ENCODE measurements at places on chromosomes 3 and 15. TPM values are rescaled to one million over a fixed set of nuclear protein-coding genes. Genes with fewer than 3 reads are reported as not detected.

- no peaks in the 10 kb centered on the region for H3K36me3 ChIP-seq
- no peak overlapping the region for H3K27ac ChIP-seq
These were observed 184.7 kb downstream of the LRRC3B start for GRCh38 chr3:26807272-26807671.

The CCDC9B gene
- total RNA-seq: 2.3 TPM

DNA sequence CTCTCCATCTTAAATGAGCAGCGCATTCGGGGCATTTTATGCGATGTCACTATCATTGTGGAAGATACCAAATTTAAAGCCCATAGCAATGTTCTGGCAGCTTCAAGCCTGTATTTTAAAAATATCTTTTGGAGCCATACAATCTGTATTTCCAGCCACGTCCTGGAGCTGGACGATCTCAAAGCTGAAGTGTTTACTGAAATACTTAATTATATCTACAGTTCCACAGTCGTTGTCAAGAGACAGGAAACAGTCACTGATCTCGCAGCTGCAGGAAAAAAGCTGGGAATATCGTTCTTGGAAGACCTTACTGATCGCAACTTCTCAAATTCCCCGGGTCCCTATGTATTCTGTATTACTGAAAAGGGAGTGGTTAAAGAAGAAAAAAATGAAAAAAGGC is 44.4 kb upstream of the RASA2 start:
- peaks cover 27% of the 10 kb centered on the region for H3K4me1 ChIP-seq
- no peaks in the 10 kb centered on the region for H3K27me3 ChIP-seq
- H3K27ac ChIP-seq: no peak overlapping the region
- no peak overlapping the region for H3K4me3 ChIP-seq
- H3K36me3 ChIP-seq: peaks cover 23% of the 10 kb centered on the region

The TRIM71 gene
- 0.22 TPM for total RNA-seq

- H3K4me1 ChIP-seq: no peaks in the 10 kb centered on the region
- no peak overlapping the region for H3K4me3 ChIP-seq
- peaks cover 16% of the 10 kb centered on the region for H3K27me3 ChIP-seq
- DNase-seq: no peak
These were observed 105.2 kb upstream of the KLHL25 start for GRCh38 chr15:85899927-85900326.

- peaks cover 11% of the 10 kb centered on the region for H3K36me3 ChIP-seq
- H3K27me3 ChIP-seq: no peaks in the 10 kb centered on the region
- peaks cover 5% of the 10 kb centered on the region for H3K4me1 ChIP-seq
- peak overlapping the region; percentile 35 for H3K4me3 ChIP-seq
- peak overlapping the region; percentile 64 for H3K27ac ChIP-seq
These were observed 28.8 kb downstream of the NBEAL2 start for GRCh38 chr3:47008234-47008796.

GRCh38 chr3:104273046-104273649 is 1093.6 kb upstream of the ALCAM start:
- no peaks in the 10 kb centered on the region for H3K4me1 ChIP-seq
- no peaks in the 10 kb centered on the region for H3K27me3 ChIP-seq
- H3K27ac ChIP-seq: no peak overlapping the region
- no peaks in the 10 kb centered on the region for H3K36me3 ChIP-seq

The DIPK2A gene
- 19.4 TPM for total RNA-seq

- peaks cover 44% of the 10 kb centered on the region for H3K36me3 ChIP-seq
- H3K27ac ChIP-seq: no peak overlapping the region
- H3K4me1 ChIP-seq: peaks cover 61% of the 10 kb centered on the region
- H3K4me3 ChIP-seq: no peak overlapping the region
These were observed 4.6 kb downstream of the SNX4 start for GRCh38 chr3:125515421-125515820.

The TRH gene
- total RNA-seq: not detected

- DNase-seq: no peak
- H3K4me3 ChIP-seq: no peak overlapping the region
- H3K27me3 ChIP-seq: peaks cover 5% of the 10 kb centered on the region
- no peak overlapping the region for H3K27ac ChIP-seq
These were observed 42.5 kb upstream of the KPNA4 start for GRCh38 chr3:160607826-160608225.

The CRYGS gene
- 2.6 TPM for total RNA-seq

DNA sequence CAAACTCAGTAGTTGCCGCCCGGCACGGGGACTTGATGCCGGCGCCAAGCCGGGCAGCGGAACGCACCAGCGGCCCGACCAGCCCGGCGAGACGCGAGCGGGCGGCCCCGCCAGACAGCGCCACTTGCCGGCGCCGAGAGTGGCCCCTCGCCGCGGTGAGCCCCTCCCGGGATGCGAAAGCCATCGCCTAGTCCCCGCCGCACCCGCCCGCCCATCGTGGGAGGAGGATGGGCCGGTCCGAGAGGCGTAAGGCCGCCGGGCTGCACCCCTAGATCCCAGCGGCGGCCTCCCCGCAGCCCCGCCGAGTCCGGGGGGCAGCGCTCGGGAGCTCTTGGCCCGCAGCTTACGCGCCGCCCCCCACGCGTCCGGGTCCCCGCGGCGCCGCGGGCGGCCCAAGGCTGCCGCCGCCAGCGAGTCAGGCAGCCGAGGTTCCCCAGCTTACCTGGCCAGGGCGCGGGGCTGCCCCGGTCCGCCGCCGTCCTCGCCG is 609 bp downstream of the GOLGA8A start:
- peak overlapping the region; percentile 85 for H3K4me3 ChIP-seq
- peaks cover 19% of the 10 kb centered on the region for H3K4me1 ChIP-seq
- peaks cover 35% of the 10 kb centered on the region for H3K36me3 ChIP-seq
- peak; percentile 63 for DNase-seq
- H3K27ac ChIP-seq: no peak overlapping the region
- H3K27me3 ChIP-seq: peaks cover 4% of the 10 kb centered on the region

The CAND2 gene
- total RNA-seq: 1.9 TPM

The FEZF2 gene
- not detected for total RNA-seq

- H3K4me3 ChIP-seq: no peak overlapping the region
- peak; percentile 12 for DNase-seq
- no peaks in the 10 kb centered on the region for H3K4me1 ChIP-seq
- H3K27ac ChIP-seq: no peak overlapping the region
- H3K36me3 ChIP-seq: no peaks in the 10 kb centered on the region
These were observed 54.2 kb upstream of the TMCO5A start for GRCh38 chr15:37880009-37880834.

The C3orf33 gene
- 2.4 TPM for total RNA-seq

DNA sequence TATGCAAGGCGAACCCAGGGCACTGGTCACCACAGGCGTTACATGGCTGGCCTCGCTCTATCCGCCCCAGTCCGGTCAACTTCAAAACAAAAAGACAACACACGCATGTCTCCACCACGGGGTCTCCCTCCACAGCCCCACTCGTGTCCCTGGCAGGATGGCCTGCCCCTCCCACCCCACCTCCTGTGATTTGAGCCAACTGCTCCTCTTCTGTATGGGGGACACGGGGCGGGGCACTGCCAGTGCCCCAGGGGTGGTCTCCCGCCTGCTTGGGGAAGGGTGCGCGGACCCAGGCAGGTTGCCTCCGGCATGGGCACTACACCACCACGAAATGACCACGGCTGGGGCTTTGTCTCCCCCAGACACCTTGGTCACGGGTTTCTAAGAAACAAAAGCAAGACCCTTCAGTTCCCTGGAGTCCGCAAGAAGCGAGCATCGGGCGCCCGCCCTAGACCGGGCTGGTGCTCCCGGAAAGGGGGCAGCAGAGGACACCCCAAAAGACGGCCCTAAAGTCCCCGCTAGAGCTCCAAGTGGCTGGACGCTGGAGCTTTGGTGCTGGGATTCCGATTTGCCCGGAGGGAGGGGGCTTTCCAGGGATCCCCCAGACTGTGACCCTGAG is 219.3 kb upstream of the PRICKLE2 start:
- H3K4me1 ChIP-seq: no peaks in the 10 kb centered on the region
- no peak overlapping the region for H3K4me3 ChIP-seq
- no peak overlapping the region for H3K27ac ChIP-seq
- DNase-seq: no peak

- H3K27me3 ChIP-seq: no peaks in the 10 kb centered on the region
- DNase-seq: no peak
- H3K27ac ChIP-seq: no peak overlapping the region
- H3K36me3 ChIP-seq: no peaks in the 10 kb centered on the region
- no peaks in the 10 kb centered on the region for H3K4me1 ChIP-seq
These were observed 74.1 kb downstream of the GAP43 start for GRCh38 chr3:115697263-115698053.

DNA sequence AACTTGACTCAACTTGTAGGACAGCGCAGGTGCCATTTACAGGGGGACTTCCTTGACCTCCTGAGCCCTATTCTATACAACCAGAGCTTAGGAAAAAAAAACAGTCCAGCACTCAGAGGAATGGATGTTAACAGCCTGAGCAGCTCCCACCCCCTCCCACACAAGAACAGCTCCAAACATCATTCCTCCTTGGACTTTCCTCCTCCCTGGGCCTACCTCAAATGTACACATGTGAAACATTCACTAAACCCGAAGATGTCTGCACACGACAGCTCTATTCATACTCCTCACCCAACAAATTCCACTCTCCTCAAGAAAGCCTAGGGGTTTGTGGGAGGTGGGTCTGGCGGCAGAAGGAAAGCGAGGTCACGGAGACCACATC is 503 bp upstream of the ATRIP start:
- peak overlapping the region; percentile 83 for H3K27ac ChIP-seq
- no peaks in the 10 kb centered on the region for H3K27me3 ChIP-seq
- DNase-seq: no peak
- H3K36me3 ChIP-seq: peaks cover 36% of the 10 kb centered on the region
- peaks cover 42% of the 10 kb centered on the region for H3K4me1 ChIP-seq
- H3K4me3 ChIP-seq: peak overlapping the region; percentile 89

The MEGF11 gene
- total RNA-seq: not detected

- DNase-seq: no peak
- H3K27me3 ChIP-seq: peaks cover 13% of the 10 kb centered on the region
- peaks cover 2% of the 10 kb centered on the region for H3K4me1 ChIP-seq
- H3K27ac ChIP-seq: no peak overlapping the region
- H3K36me3 ChIP-seq: no peaks in the 10 kb centered on the region
These were observed 699 bp upstream of the MESP1 start for GRCh38 chr15:89751748-89752147.
